Putamen (tissue), 1 donor: ENCODE measurements at places on chromosomes 1 and 21.

- no peak for DNase-seq
Observed at GRCh38 chr1:32881871-32882850, 4.1 kb upstream of the HPCA start.

- DNase-seq: no peak
Observed at GRCh38 chr21:17738176-17738953, 80.8 kb downstream of the C21orf91 start.

DNA sequence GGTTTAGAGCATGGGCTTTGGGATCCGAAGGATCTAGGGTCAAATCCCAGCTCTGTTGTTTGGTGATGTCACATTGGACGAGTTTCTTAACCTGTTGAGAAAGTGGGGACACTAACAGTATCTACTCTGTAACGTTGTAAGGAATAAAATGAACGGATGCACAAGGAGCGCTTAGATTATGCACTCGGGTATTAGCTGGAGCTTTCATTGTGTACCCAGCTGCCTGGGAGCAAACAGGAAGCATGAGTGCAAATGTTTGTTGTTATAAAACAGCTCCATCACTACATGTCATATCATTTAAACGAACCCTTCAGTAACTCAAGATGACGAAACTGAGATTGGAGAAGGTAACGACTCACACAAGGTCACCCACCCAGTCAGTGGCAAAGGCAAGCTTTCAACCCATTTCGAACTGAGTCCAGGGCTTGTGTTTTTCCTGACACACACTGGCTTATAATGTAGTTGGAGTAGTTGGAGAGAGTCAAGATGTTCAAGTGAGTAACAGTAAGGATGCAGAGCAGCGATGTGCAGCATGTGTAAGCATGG is 16.2 kb upstream of the SLC6A17 start:
- no peak for DNase-seq

GRCh38 chr1:235976490-235976889 is 88.4 kb downstream of the NID1 start:
- DNase-seq: no peak

- DNase-seq: no peak
Observed at GRCh38 chr1:223216531-223217205, 73.6 kb upstream of the TLR5 start.

- no peak for DNase-seq
Observed at GRCh38 chr1:103106426-103107341, 1.6 kb downstream of the COL11A1 start.

DNA sequence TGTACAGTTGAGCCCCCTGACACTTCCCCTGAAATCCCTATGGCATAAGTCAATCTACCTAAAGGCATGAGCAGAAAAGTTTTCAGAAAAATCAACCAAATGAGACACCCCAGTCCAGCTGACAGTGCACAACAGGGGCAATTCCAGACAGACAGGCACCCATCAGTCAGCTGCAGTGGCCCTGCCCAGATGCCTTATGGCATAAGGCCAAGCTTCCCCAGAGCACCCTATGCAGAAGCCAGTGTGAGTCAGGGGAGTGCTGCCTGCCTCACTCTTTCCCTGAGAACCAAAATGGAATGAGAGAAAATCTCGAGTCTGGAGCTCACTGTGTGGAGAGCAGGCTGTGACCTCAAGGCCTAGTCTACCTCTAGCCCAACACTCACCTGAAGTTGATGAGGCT is 38.1 kb downstream of the MRAP start:
- peak; percentile 76 for DNase-seq

- DNase-seq: no peak
Observed at GRCh38 chr1:38733761-38734160, 125.8 kb downstream of the RRAGC start.

- no peak for DNase-seq
Observed at GRCh38 chr1:59125676-59126320, 171.1 kb upstream of the FGGY start.

DNA sequence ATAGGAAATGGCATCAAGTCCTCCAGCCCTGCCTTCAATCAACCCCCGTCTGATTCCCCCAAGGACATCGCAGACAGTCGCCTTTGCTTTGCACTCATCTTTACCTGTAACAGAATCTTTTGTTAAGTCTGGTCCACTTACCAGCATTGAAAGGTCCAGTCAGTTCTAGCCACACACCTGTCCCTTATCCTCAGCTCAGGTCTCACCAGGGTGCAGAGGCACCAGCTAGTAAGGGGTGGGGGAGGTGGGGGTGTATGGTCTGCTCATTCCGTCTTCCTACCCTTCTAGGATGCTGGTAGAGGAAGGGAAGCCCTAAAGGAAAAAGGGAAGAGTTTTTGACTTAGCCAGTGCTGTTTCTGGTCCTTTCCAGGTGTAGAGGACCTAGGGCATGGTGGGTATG is 427.7 kb downstream of the MATN1 start:
- DNase-seq: no peak

DNA sequence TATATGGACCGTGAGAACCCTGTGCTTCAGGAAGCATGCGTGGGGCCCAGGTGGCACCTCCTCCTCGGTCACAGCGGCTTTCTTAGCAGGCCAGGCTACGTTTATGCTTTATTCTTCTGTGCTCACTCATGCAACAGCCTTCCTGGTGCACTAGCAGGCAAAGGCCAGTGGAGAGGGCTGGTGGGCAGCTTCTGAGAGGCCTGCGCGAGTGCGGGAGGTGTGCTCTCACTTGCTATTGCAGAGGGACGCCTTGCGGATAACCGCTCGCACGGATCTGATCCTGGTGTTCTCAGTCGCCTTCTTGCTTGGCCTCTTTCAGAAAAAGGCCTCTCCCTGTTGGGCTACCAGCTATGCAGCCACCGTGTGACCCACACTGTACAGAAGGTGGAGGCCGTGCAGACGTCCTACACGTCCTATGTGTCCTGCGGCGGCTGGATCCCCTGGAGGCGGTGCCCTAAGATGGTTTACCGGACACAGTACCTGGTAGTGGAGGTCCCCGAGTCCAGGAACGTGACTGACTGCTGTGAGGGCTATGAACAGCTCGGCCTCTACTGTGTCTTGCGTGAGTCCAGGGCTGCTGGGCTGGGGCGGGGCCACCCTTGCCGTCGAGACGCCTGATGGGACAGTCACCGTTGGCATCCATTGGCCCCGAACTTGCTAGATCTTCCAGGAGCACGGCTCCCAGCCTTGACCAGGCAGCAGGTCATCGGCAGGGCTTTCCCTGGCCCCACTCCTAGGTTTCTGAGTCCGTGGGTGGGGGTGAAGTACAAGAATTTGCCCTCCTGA is 4.8 kb downstream of the UMODL1 start:
- DNase-seq: no peak

- DNase-seq: peak; percentile 76
Observed at GRCh38 chr1:15975358-15975804, 520 bp downstream of the ZBTB17 start.

DNA sequence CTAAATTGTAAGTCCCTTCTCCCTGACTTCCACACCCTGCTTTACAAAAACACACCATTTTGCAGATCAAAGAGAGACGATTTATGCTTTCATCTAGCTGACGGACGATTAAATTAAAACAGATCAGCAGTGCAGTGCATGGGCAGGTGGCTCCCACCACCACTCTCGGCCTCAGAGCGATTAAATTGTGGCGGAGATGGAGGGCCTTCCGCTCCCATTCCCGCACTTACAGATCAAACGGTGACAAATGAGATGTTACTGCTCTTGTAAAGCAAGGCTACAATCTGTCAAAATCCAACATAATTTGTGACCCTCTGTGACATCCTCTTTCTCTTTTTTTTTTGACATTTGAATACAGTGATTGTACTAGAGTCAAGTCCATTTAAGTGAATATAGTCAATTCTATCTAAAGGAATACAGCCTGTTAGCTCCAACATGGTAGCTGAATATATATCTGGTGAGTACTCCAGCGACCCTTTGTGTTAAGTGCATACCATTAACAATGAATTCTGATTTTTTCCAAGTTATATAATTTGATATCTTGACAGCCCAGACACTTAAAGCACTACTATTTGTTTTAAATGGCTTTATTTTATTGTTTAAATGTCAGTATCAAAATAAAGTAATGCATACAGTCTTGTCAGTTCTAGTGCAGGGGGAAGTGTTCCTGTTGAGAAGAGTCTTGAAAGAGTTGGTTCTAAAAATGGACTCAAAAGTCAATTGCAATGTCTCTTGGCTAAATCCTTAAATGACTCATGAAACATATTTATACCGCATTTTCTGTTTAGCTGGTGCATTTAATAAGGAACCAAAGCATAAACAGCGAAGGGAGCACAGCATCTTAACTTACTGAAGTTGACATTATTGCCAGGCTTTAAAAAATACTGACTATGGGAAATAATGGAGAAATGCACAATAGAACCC is 109.0 kb downstream of the ESRRG start:
- no peak for DNase-seq

DNA sequence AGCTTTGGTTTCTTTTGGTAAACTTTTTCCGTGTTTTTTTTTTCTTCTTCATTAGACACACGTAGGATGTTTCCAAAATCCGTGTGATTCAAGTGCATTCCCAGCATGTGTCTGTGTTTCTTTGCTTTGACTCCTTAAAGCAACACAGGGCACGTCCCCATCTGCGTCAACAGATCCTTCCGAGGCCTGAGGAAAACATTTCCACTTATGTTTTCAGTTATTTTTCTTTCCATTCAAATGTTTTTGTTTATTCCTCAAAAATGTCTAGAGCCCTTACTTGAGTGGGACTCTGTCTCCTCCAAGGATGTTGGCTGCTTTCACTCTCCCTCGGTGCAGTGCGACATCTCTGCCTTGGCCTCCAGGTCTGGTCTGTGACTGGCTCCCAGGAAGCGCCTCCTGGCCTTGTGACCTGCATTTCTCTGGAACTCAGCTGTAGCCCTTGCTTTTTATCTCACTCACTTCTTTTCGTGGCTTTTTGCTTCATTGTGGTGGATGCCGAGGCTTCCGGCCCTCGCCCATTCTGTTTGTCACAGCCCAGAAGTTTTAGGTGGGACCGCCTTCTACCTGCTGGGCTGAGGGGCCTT is 31.3 kb upstream of the SLC19A1 start:
- DNase-seq: peak; percentile 29

DNA sequence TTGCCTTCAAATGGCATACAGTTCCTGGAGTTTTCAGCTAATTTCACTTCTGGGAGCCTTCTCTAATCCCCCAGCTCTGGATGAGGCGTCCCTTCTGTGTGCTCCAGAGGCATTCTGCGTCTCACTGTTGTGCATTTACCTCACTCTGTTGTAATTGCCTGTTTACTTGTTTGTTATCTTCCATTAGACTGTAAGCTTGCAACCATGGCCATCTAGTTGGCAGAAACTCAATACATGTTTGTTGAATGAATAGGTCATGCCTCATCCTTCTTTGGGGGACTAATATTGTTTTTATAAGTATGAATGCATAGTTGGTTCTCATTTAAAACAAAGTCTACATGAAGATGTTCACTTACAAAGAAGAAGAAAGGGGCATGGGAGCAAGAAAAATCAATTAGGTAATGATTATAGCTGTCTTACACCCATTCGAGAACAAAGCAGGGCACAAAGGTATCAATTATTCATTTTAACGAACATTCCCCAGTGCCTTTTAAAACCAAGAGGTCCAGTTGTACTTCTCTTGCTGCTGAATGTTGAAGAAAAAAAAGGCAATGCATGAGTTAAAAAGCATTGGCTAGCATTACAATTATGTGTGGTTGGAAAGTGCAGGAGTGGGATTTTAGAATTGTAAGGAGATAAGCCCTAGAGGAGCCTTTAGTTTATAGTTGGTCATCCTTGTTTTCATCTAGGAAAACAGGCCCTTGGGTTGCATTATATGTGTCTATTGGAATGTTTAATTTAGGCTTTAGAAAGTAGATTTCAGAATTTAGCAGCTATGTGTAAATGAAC is 6.0 kb downstream of the RGL1 start:
- DNase-seq: no peak
